ENCODE measurements at places on chromosomes 12 and 14.

DNA sequence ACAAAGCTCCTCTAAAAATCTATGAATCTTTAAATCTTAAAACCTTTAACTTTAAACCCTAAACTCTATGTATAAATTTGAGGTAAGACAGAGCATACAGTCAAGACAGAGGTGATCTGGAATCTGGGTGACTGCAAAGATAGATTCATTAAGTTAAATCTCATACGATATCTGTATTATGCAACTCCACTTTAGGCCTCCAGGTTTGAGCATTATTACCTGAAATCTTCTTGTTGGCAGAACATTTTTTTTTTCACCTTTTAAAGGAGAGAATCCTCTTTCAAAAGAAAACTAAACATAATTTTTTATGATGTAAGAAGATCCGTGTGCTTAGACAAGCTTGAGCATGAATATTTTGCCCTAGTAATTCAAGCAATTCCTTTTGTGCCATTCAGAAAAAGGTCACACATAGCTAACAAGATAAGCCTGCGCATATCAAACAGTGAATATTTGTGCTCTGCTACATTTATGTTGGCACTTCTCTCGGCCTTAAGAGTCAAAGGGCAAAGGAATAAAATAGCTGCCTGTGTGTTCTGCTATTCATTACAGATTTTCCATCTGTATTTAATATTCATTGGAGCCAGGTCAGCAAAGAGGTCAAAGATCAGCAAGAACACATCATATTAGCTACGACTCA is 163.3 kb downstream of the TMTC3 start:
- no peak for DNase-seq

DNA sequence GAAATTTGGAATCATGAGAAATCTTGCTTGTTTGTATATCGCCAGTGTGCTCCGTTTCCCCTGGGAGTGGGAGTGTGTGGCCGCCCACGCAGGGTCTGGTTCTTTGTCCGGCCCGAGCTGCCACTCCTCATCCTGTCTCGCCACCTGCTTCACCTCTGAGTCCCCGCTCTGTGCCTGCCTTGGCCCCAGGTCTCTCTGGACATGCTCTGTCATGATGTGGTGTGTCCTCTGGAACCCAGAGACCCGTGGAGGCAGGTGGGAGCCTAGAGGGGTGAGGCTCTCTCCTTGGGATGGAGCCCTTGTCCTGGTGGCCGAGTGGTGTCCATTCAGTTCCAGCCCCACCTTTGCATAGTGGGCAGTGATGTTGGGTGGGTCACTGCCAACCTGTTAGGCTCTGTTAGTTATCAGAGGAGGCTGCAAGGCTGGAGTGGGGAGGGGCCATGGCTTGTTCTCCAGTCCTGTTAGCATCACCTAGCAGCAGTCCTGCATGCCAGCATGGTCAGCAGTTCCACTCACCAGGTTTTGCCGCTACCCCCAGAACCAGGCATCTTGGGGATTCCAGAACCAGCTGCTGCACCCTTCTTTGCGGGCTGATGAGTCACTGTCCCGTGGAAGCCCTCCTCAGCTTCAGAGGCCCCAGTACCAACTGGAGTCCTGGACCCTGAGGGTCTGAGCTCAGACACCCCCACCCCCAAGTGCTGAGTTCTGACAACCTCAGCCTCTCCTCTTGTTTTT is 76.5 kb downstream of the EP400 start:
- DNase-seq, result no peak

GRCh38 chr12:47207340-47207717 is 127.6 kb upstream of the AMIGO2 start:
- no peak for DNase-seq

GRCh38 chr14:36518586-36519430 is 1.2 kb downstream of the NKX2-1 start:
- peak; percentile 26 for DNase-seq

- no peak for DNase-seq
Measured at GRCh38 chr12:75635606-75636444, 124.4 kb upstream of the KRR1 start.

DNA sequence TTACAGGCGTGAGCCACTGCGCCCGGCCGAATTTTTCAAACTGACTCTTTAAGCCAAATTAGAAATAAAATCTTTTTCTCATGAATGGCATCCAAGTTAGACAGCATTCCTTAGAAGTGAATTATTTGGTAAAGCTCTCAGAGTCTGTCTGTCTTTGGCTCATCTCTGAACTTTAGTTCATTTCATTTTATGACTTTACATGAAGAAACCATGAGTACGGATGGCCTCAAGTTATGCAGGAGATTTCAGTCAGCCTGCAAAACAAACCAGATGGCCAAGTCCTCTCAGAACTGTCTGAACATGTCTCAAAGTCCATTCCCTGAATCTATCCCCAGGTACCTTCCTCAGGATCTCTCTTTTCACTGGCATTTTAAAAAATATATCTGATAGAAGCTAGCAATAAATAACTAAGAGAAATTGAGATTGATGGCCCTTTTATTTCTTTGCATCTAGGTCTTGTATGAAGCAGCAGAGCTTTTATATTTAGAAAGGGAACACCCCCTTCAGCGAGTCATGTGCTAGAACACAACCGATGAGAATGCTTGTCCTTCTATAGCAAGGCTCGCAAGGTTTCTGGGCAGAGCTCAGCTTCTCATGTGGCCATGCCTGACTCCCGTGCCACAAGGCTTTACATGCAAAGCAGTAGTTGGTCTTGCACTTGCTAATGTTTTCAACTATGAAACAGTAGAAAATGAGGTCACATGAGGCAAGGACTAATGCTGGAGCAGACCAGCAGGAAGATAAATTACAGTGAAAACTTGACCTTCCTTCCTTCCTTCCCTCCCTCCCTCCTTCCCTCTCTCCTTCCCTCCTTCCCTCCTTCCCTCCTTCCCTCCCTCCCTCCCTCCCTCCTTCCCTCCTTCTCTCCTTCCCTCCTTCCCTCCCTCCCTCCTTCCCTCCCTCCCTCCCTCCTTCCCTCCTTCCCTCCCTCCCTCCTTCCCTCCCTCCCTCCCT is 125.0 kb downstream of the AKAP6 start:
- no peak for DNase-seq

- no peak for DNase-seq
Measured at GRCh38 chr12:123519141-123520001, 14.1 kb downstream of the RILPL1 start.

DNA sequence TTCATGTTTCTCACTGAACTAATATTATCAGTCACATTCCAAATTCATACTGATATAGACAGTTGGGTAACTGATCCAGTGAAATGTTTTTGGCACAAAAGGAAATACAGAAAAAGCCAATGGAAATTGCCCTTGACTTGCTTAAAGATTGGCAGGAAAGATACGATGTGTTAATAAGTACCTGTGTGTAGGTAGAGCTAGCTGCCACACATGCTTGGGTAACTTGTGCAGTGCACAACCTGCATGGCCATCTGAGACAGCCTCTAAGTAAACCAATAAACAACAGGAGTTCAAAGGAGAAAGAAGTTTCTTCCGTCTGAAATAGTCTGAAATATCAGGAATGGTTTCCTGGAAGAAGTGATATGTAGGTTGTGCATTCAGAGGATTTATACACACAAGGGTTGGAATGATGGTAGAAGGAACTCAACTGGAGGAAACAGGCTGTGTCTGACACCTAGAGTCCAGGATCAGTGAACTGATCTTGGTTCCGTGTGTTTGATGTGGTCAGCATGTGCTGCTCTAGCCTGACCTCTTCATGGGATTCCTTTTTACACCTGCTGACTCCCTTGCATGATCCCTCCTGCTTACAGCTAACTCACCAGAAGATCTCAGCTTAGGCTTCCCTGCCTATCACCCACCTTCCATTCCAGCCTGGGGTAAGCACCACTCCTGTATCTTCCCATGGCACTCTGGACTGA is 81.4 kb upstream of the KRR1 start:
- DNase-seq, result no peak

GRCh38 chr14:59215322-59215721 is 26.9 kb downstream of the DAAM1 start:
- no peak for DNase-seq

GRCh38 chr12:43676183-43676813 is 82.3 kb downstream of the PUS7L start:
- DNase-seq, result peak; percentile 41

DNA sequence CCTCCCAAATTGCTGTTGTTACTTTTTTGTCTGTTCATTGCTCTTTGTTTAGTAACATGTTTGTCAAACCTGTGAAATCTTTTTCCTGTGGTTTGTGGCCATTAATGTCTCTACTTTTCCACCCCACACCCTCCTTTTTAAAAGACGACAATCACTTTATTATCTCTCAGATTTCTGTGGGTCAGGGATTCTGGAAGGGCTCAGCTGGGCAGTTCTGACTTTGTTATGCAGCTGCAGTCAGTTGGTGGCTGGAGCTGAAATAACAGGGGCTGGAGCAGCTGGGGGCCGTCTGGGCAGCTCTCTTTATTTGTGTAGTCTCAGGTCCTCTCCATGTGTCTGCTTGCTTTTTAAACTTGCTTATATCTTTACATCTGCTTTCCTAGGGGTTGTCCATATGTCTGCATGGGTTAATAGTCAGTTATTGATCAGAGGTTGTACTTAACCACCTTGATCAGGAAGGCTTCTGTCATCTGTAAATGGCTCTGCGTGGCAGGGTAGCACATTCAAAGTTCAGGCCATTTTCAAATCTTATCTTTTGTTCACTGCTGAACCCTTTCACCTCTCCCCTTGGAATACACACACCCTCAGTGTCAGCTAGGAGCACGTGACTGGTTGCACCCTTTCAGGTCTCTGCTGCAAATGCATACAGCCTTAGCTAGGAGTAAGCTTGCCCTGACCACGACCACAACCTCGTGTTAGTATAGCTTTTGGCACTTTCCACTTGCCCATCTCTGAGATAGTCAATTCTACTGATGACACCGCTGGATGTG is 27.9 kb downstream of the BORCS5 start:
- DNase-seq, result peak; percentile 45

DNA sequence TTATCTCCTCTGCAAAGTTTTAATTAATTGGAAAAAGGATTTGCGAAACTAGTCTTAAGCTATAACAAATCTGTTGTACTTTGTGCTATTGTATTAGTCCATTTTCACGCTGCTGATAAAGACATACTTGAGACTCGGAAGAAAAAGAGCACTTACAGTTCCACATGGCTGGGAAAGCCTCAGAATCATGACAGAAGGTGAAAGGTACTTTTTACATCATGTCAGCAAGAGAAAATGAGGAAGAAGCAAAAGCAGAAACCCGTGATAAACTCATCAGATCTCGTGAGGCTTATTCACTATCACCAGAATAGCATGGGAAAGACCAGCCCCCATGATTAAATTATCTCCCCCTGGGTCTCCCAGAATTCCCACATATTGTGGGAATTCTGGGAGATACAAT is 118.1 kb upstream of the PRKD1 start:
- DNase-seq, result no peak

- DNase-seq, result peak; percentile 21
Measured at GRCh38 chr12:38875586-38876228, 29.7 kb downstream of the CPNE8 start.

DNA sequence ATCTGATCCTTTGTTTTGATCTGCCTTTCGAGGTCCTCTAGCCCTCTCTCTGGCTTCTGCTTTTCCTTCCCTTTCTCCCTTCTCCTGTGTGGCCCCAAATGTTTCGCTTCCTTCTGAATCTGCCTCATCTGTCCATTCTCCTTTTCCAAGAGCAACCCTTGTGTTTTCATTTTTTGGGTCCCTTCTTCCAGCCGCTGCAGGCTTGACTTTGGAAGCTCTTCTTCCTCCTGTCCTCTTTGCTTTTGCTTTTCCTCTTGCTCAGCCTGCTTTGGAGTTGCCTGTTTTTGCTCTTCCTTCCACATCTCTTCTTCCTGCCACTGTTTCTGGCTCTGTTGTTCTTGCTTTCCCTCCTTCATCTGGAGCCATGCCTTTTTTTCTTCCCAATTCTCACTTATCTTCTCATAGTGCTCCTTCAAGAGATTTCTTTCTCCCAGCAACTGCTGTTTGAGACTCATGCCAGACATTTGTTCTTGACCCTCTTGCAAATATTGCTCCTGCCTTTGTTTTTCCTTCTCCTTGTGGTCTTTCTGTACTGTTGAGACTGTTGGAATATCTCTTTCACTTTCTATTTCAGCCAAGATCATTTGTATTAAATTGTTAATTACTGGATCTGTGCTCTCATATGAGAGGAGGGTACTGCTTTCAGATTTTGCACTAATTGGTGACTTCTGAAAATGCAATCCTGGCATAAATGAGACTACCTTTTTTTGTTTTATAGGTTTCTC is 42.4 kb downstream of the FAM186A start:
- no peak for DNase-seq

DNA sequence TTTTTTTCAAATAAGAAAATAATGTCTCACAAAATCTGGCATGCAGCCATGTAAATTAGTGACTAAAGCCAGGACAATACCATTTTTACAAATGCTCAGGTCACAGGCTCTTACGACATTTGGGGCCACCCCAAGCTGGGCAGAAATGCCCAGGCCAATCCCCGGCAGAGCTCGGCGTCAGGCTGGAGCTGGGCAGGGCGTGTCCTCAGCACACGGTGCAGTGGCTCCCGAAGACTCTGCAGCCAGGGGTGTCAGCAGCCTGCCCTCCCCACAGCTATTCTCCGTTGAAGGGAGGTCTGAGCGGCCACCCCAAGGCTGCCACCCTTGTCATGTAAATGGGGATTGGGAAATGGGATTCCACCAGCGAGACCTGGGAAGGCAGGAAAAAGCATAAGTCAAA is 158.6 kb downstream of the DICER1 start:
- no peak for DNase-seq

DNA sequence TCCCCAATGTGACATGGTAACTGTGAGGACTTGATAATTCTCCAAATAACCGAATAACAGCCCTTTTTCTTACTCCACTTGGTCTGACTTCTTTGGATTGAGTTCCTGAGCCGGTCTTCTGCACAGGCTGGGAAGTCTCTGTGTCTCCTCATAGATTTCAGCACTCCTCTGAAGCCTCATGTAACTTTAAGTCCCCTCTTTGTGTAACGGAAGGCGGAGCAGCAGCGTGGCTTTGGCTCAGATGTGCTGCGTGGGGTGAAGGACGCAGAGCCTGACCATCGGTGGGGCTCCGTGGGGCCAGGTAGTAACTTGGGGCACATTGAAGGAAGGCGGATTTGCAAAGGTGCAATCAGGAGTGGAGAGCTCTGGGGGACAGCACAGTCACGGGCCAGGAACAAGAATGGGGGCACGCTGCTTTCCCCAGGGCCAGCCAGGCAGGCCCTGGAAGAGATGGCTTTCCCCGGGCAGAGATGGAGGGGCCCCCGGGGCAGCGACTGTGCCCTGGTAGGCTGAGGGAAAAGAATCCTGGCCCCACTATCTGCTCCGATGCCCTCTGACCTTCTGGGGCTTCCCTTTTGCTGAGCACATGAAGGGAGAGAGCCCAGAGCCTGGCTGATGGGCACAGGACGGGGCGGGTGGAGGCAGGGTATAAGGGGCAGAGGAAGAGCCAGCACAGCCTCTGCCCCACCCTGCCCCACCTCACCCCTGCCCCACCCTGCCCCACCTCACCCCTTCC is 56.9 kb downstream of the ADGRD1 start:
- no peak for DNase-seq

- DNase-seq, result no peak
Measured at GRCh38 chr14:34228650-34228976, 233.4 kb downstream of the SPTSSA start.

- DNase-seq, result peak; percentile 54
Measured at GRCh38 chr12:47651368-47652254, 54.2 kb downstream of the RPAP3 start.
